ENCODE measurements at places on chromosomes 4 and X. TPM values are rescaled to one million over a fixed set of nuclear protein-coding genes. Genes with fewer than 3 reads are reported as not detected.

DNA sequence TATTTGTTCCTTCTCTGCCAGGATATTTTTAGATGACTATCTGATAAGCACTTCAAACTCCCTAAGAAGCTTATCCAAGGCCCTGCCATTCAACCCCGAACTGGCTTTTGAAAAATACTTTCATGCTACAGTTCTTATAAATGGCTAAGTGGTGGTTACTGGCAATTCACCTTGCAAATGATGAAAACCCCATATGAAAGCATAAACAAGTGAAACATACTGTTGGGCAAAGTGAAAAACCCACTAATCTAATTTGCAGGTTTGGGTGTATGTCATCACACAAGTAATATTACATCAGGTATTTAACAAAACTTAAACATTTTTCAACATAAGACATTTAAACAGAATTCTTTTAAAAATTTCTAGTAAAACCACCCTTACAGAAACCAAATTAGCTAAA lies 31.1 kb downstream of the TAPT1 start:
- H3K4me3 ChIP-seq, result no peak overlapping the region
- H3K4me1 ChIP-seq, result peaks cover 15% of the 10 kb centered on the region
- no peak for DNase-seq
- no peaks in the 10 kb centered on the region for H3K36me3 ChIP-seq
- H3K27ac ChIP-seq, result no peak overlapping the region
- no peaks in the 10 kb centered on the region for H3K27me3 ChIP-seq

DNA sequence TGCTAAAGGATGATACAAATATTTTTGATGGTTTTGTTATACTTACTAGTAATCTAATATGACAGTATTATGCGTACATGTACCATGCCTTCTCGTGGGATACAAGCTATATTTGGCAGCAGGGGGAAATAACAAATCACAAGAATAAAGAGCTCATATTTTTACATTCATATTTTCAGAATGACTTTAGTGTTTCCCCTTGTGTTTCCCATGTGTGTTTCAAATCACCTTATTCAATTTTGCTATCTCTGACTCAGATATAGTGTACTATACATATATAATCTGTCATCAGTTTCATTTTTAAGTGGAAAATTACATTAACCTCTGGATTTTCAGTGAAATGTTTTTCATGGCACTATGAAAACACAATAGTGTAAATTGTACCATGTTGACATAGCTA lies 146.8 kb downstream of the RPA4 start:
- H3K4me3 ChIP-seq, result no peak overlapping the region
- no peaks in the 10 kb centered on the region for H3K4me1 ChIP-seq
- H3K36me3 ChIP-seq, result no peaks in the 10 kb centered on the region
- no peak overlapping the region for H3K27ac ChIP-seq

DNA sequence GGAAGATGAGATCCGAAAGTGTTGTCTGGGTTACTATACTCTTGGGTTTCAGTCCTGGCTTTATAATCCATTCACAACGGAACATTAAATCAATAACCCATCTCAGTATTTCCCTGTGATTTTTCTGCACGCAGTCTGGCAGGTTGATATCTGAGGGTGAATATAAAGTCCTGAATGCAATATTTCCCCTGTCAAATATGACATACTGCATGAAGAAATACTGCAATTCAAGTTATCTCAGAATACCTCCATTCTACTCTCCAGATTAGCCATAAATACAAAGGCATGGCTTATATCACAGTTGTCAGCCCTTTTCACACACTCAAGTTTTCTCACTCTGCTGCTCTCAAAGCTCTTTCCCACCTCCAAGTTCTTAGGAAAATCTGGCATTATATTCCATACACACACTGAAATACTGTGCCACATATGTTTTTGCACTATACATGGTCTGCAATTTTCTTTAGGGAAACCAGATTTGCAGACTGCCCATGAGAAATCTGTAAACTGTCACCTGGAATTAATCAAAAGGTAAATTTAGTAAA lies 64.7 kb downstream of the WDFY3 start:
- no peak overlapping the region for H3K4me3 ChIP-seq
- no peak overlapping the region for H3K27ac ChIP-seq
- H3K27me3 ChIP-seq, result no peaks in the 10 kb centered on the region

- H3K4me1 ChIP-seq, result no peaks in the 10 kb centered on the region
- no peaks in the 10 kb centered on the region for H3K36me3 ChIP-seq
- H3K4me3 ChIP-seq, result no peak overlapping the region
- no peak overlapping the region for H3K27ac ChIP-seq
- DNase-seq, result no peak
Measured at GRCh38 chrX:997631-998137, 214.8 kb downstream of the CRLF2 start.

GRCh38 chr4:177555007-177555574 lies 112.9 kb upstream of the AGA start:
- no peak overlapping the region for H3K4me3 ChIP-seq
- H3K27ac ChIP-seq, result no peak overlapping the region
- no peaks in the 10 kb centered on the region for H3K36me3 ChIP-seq
- peak; percentile 86 for DNase-seq
- H3K27me3 ChIP-seq, result no peaks in the 10 kb centered on the region

FHIP1A gene
- total RNA-seq, result 4.4 TPM

MAP7D2 gene
- under 0.01 TPM for total RNA-seq

Measured in osteoblast (primary cell).